Stimulated activated CD8-positive, alpha-beta memory T cell treated with anti-CD3 and anti-CD28 coated beads, Interleukin-7, amount 100 ng/mL, for 1 hour (primary cell): ENCODE measurements at places on chromosomes 3 and 15.

GRCh38 chr3:16808393-16809107 is 76.2 kb upstream of the PLCL2 start:
- DNase-seq = no peak

DNA sequence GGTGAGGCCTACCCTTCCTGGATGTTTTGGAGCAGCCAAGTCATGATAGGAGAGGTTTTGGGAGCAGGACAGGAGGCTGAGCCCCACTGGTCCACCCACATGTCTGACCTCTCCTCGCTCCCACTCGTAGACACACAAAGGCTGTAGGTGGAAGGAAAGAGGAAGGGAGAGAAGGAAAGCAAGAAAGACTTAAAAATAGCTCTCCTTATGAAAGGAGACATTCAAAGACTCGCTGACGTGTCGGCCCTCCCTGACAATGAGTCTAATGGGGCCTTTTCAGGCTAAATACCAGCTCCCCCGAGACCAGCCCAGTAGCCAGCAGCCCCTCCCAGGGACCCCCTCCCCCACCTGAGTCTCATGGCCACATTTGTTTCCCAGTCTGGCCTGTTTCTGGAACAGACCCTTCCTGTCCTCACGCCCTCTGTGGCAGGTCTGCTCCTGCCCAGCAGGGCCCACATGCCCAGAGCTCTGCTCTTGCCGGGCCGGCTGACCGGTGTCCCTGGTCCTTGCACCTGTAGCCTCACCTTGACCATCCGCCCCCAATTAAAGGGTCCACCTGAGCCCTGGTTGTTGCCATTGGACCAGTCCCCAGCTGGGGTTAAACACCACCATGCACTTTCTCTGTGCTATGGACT is 49.3 kb downstream of the FGD5 start:
- DNase-seq = no peak

- DNase-seq = no peak
Measured at GRCh38 chr3:115151921-115152320, 4.8 kb upstream of the ZBTB20 start.

- no peak for DNase-seq
Measured at GRCh38 chr3:20246662-20247061, 60.7 kb upstream of the SGO1 start.

DNA sequence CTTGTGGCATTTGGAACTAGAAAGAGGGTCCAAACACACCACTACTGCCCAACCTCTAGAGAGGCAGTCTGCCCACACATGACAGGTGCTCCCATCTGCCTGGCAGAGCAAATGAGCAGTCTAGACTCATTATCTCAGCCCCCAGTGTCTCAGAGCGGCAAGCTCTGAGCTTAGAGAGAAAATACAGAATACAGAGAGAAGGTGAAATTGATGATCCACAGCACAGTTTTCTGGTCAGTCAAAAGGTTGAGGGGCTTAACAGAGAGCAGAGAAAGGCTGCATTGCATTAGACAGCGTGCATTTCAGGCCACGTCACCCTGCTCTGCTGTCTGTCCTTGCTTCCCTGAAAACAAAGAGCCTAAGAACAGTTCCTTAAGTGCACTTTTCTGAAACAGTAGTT is 135.1 kb downstream of the KCNMB2 start:
- DNase-seq = no peak

GRCh38 chr3:197994736-197995135 is 34.7 kb downstream of the LMLN start:
- no peak for DNase-seq

- no peak for DNase-seq
Measured at GRCh38 chr3:182962166-182962565, 18.2 kb downstream of the DCUN1D1 start.

GRCh38 chr15:48565560-48566482 is 79.7 kb downstream of the FBN1 start:
- DNase-seq = no peak

- no peak for DNase-seq
Measured at GRCh38 chr3:197226179-197226578, 72.2 kb downstream of the DLG1 start.

DNA sequence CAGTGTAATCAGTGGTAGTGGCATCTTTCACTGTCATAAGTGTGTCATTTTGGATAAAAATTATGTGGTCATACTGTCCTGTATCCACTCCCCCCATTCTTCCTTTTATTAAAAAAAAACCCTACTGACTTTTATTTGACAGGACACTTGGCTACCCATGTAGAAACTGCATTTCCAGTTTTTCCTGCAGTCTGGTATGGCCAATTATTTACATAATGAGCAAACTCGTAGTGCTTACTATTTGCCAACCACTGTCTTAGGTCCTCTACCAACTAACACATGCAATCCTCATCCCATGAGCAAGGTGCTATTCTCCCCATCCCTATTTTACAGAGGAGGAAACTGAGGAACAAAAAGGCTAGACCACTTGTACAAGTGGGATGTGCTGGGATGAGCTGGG is 129.1 kb downstream of the MECOM start:
- no peak for DNase-seq

DNA sequence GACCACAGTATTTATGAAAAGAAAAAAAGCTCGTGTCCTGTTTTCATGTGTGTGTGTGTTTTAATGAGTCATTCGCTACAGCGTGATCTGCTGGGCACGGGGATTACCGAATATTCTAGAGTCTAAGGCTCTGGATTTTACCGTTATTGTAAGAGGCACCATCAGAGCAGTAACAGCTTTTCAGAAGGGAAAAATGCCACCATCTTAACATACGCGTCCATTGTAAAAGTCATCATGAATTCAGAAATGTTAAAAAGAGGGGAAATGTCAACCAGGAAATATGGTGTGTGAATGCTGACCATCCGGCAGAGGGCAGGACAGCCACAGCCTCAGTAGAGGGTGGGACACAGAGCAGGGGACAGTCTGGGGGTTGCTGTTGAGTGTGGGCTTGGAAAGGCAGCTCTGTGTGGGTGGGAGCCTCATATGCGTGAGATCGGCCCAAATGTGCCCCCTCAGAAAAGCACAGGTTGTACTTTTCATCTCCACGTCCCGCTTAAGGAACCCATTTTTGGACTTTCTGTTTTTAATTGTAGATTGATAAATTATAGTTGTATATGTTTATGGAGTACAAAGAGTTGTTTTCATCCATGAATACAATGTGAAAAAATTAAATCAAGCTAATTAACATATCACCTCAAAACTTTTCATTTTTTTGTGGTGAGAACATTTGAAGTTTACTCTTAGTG is 69.6 kb downstream of the ASB7 start:
- DNase-seq = no peak

GRCh38 chr3:105145511-105145910 is 221.2 kb upstream of the ALCAM start:
- DNase-seq = no peak

GRCh38 chr3:123150449-123151215 is 51.1 kb upstream of the SEC22A start:
- DNase-seq = no peak

GRCh38 chr3:37210230-37210629 is 35.8 kb upstream of the LRRFIP2 start:
- no peak for DNase-seq

GRCh38 chr3:116034794-116035193 is 410.5 kb downstream of the LSAMP start:
- no peak for DNase-seq

- no peak for DNase-seq
Measured at GRCh38 chr3:108065096-108065495, 25.7 kb downstream of the CD47 start.

DNA sequence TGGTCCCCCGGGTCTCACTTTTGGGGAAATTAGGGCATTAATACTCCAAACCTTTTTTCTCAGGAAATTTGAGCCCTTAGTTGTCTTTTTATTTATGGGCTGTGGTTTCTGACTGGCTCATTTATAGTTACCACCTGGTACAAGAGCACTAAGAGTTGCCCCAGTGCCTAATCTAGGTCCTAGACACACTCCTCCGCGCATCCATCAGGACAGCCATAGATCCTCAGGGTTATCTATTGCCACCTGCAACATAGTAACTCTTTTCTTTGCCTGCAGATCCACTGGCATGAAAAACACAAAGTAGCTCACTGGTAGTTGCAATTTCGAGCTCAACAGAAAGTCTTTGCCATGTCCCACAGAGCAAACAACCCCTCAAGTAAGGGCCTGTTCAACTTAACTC is 576.4 kb upstream of the ROBO2 start:
- DNase-seq = no peak

- no peak for DNase-seq
Measured at GRCh38 chr15:100714749-100715342, 112.5 kb downstream of the ASB7 start.

GRCh38 chr15:50256188-50257041 is 9.1 kb downstream of the HDC start:
- no peak for DNase-seq

GRCh38 chr3:71581457-71582035 is 2.0 kb downstream of the FOXP1 start:
- DNase-seq = no peak

GRCh38 chr3:194462936-194463335 is 23.9 kb downstream of the ATP13A3 start:
- DNase-seq = no peak

GRCh38 chr3:60839246-60839645 is 412.0 kb downstream of the FHIT start:
- DNase-seq = no peak

GRCh38 chr15:70271422-70272088 is 173.8 kb upstream of the TLE3 start:
- no peak for DNase-seq

- DNase-seq = no peak
Measured at GRCh38 chr15:49720261-49720660, 99.4 kb downstream of the DTWD1 start.

DNA sequence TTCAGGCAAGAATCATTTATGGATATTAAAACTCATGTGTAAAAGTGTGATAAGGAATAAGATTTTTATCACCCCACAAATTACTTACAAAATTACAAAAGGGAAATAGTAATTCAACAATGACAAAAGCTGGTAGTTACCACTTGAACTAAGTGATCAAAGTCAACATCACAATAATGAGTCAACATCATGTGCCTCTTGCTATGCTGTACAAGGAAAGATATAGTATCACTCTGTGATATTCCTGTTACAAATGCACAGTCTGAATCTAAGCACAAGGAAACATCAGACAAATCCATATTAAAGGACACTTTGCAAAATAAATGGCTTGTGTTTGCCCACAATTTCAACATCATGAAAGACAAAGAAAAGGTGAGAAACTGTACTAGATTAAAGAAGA is 90.5 kb upstream of the PLCL2 start:
- DNase-seq = no peak

- DNase-seq = no peak
Measured at GRCh38 chr3:15032650-15033049, 32.5 kb downstream of the MRPS25 start.

DNA sequence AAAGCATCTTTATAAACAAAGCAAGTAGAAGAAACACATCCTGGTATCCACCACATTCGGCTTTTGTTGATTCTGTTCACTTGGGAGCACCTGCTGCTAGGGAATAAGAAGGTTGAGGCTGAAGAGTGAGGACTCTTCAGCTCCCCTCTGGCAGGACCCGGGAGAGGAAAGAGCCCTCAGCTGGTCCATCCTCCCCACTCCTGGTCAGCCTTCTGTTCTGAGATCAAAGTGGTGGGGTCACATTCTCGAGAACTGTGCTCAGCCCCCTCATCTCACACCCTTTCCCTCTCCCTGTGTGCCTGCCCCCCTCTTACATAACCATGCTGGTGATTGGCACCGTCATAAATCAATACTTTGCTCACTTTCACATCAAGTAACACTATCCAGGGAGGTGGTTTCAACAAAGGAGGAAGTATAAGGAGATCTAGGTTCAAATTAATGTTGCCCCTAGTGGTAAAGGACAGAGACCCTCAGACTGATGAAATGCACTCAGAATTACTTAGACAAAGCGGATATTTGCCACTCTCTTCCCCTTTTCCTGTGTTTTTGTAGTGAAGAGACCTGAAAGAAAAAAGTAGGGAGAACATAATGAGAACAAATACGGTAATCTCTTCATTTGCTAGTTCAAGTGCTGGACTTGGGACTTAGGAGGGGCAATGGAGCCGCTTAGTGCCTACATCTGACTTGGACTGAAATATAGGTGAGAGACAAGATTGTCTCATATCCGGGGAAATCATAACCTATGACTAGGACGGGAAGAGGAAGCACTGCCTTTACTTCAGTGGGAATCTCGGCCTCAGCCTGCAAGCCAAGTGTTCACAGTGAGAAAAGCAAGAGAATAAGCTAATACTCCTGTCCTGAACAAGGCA is at the start of gene NR1I2:
Gene NR1I2, plus strand, starts transcription at position 772 of the 869 bp plus-strand sequence.
- DNase-seq = no peak

DNA sequence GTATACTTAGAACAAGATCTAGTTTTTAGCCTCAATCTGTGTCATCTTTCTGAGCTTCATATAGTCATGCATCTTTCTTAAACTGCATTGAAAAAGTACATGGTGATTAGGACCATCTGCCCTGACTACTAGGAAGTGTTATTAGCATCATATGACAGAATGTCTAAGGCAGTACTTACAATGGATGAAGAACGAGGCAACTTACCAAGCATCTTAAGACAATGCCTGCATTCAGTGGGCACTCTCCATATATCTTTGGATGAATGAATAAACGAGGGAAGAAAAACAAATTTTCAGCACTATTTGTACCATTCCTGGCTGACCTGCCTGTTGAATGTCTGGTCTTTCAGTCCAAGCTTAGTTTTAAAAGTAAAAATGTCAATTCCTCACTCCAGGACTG is 185.4 kb upstream of the EPHA3 start:
- DNase-seq = no peak
